A549 (cell line): ENCODE measurements at places on chromosomes 1 and 21.

DNA sequence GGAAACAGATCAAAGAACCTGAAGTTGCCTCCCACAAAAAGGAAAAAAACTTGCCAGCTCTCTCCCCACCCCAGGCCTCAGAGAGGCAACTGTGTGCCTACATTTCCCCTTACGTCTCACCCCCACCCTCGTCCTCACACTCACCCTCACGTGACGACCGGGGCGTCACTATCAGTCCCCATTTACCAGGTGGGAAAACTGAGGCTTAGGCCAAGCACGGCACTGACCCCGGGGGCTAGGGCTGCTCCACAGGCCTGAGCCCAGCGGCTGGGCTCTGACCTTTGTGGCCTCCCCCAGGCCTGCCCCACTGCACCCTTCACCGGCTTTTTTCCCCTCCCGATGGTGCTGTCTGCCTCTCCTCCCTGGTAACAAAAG is 51.5 kb upstream of the RUNX3 start:
- no peak for DNase-seq

DNA sequence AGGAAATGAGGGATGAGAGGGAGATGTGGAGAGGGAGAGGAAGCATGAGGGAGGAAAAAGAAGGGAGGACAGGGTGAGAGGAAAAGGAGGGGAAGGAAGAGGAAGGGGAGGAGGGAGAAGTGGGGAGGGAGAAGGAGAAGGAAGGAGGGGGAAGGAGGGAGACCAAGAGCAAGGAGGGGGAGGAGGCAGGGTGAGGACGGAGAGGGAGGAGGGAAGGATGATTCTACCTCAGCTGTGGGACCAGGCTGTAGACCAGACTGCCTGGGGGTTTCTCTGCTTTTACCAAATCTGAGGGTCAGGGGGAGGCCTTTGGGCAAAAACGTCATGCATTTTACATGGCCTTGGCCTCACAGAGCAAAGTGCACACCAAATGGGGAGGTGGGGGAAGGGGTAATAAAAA is 94.5 kb downstream of the KCND3 start:
- DNase-seq: no peak

DNA sequence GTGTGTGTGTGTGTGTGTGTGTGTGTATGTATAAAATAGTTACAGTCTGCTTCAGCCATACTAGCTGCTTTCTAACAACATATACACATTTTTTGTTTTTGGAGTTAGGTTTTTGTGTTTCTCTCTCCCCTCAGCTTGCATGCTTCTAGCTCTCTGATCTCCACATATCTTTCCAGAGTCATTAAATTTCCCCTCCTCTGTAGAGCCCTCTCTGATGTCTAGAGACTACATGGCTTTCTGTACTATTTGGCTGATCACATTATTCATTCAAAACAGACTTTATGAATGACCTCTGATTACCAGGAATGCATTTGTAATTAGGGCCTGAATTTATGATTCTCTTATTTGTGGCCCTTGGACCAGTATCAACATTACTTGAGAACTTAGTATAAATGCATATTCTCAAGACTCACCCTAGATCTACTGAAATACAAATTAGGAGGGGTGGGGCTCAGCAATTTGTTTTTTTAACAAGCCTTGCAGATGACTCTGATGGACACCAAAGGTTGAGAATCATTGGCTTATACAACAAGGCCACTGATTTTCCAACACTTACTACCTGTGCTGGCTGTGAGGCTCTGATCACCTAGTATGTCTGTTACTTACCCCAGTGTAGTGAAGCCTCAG is 104.5 kb downstream of the PTBP2 start:
- no peak for DNase-seq

GRCh38 chr1:116218922-116219321 is 107.7 kb downstream of the MAB21L3 start:
- no peak for DNase-seq

DNA sequence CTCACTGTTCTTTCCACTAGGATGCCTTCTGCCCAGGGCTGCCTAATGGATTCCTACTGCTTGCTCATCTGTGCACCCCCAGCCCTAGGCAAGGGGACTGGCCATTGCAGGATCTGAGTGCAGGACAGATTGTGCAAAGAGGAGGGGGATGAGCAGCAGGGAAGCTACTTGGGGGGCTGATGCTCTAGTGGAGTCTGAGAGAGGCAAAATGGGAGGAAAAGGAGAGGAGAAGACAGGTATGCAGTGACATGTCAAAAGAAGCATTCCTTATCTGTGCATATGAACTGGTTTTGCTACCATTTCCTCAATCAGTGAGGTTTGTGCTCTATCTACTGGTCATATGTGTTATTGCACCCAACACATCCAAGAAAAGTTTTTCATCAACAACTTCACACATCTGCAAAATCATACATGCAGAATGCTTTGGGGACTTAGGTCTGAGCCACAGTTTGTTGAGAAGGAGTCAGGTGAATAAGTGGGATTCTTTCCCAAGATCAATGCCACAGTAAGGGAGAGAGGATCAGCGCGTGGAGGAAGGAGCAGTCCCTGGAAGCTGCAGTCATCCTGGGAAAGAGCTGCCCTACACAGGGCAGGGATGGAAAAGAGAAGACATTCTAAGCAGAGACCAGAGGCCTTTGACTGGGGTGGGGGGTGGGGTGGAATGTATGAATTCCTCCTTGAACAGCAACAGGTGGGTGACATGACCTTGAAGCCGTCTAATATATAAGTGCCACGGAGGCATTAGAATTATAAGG is 14.4 kb downstream of the SLC5A9 start:
- peak; percentile 33 for DNase-seq

DNA sequence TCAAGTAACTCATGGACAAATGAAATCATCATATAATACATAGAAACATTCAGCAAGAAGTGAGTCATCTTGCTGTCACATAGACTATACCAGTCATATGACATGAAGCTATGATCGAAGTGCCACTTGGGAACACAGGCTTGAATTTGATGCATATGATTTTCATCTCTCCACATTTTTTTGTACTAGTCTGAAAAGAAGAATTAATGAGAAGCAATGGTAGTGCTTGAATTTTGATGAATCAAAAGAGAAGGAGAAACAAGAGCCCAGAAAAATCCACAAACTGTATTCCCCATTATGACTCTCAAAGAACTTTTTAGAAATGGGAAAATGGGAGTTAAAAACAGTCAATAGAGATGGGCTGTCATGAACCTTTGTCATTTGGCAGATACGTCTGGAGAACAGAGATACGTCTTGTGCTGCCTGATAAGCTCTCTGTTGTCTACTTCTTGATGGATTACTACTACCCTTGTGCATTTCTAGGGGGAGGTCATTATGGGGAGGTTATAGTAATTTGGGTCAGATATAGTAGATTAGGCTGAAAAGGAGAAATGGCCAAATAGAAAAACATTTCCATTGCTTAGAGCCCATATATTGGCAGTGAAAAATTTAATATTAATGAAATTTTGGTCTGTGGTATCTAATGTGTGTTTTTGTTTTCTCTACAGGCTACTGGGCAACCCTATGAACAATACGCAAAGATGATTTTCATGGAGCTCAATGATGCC is 8.0 kb upstream of the LEPR start:
- no peak for DNase-seq

DNA sequence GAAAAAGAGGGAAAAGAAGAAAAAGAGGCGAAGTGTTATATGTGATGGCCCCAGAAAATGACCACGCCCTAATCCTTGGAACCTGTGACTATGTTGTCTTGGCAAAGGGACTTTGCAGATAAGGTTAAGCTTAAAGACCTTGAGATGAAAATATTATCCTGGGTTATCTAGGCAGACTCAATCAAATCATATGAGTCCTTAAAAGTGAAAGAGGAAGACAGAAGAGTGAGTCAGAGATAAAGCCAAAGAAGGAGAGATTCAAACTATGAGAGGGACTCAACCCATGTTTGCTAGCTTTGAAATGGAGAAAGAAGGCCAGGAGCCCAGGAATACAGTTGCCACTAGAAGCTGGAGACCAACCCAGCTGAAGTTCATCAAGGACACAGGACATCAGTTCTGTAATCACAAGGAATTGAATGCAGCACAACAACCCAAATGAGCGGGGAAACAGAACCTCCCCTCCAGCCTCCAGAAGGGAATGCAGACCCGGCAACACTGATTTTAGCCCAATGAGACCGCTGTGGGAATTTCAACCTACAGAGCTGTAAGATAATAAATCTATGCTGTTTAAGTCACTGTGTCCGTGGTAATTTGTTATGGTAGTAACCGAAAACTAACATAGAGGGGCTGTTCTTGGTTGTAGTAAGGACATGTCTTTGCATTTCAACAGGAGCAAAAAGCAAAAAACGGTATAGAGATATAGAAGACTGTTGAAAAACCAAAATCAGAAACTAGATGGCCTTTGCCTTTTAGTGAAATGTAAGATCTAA is 4.2 kb upstream of the RGS8 start:
- DNase-seq: no peak

- DNase-seq: no peak
Measured at GRCh38 chr1:19036813-19037605, 80.5 kb upstream of the IFFO2 start.

GRCh38 chr1:157310401-157310800 is 172.2 kb upstream of the ETV3 start:
- DNase-seq: no peak

GRCh38 chr1:42963378-42964043 is 4.8 kb upstream of the SLC2A1 start:
- peak; percentile 46 for DNase-seq

- no peak for DNase-seq
Measured at GRCh38 chr1:213606252-213606820, 381.4 kb upstream of the PROX1 start.

GRCh38 chr21:41016472-41016871 is 151.5 kb upstream of the BACE2 start:
- DNase-seq: no peak

DNA sequence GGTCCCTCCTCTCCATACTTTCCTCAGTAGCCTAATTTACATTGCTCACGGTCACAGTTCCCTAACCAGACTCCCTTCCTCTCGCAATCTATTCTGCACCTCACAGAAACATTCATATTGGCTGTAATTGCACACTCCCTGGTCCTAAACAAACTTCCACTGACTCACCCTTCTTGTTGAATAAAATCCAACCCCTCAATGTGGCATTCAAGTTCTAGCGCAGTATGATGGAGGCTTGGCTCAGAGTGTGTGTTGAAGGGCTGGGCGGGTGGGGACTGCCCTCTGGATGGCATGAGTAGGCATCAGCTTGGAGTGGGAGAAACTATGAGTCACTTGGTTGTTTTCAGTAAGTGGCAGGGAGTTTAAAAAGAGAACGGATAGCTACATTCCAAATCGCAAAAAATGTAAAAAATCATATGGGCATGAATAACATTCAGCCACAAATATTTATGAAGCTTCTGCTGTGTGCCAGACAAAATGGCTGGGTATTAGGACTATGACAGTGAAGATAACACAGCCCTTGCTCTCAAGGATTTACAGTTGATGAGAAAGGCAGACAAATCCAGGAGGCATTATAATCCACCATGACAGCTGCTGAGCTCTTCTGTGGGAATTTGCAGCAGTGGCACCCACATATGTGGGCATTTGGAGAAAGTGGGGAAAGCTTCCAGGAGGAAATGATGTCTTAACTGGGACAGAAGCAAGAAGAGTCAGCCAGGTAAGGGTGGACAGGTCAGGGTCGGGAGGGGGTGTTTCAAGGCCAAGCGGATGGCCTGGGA is 42.2 kb upstream of the LYST start:
- DNase-seq: peak; percentile 82

DNA sequence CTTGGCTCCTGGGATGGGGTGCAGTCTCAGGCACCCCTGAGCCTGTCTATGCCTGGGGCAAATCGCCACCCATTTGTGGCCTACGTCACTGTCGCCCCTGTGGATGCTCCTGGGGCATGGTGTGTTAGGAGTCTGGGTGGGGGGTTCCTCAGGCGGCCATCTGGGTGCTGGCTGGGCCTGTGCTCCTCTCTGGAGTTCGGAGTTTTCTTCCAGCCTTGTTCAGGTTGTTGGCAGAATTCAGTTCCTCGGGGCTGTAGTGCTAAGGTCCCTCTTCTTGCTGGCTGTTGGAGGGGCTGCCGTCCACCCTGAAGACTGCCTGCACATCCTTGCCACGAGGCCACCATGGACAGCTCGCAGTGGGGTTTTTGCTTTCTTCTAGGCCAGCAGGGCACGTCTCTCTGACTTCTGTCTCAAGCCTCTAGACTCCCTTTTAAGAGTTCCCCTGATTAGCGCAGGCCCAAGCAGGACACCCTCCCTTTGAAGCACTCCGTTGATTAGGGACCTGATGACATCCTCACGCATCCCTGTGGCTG is 86.7 kb upstream of the C1orf174 start:
- DNase-seq: no peak

DNA sequence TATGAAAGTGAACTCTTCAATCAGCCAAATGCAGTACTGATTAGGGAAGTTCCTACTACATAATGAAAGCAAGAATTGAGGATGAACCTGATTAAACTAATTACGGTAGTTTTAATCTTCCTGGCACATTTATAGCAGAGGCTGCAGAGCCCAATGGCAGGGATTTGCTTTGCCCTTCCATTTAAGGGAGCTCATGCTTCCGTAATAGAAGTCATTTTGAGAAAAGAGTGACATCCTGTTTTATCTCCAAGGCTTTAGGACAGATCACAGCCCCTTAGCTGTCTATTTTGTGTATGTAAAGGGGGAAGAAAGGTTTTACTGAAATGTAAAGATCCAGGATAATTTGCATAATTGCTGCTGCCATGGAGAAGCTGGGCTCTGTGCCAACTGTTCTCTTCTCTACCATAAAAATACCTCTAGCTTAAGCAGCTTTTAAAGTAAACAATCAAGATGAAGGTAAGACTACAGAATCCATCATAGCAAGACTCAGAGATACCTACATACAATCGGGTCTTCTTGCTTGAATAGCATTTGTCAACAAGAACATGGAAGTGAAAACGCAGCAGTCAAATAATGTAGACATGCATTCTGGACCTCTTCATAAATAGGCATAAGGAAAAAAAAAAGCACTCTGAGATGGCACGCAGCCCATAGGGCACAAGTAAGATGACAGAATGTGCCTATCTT is 62.5 kb downstream of the ASH1L start:
- DNase-seq: no peak

GRCh38 chr1:106266786-106267185 is 789.7 kb upstream of the PRMT6 start:
- DNase-seq: no peak

GRCh38 chr1:184771190-184771691 is 16.6 kb upstream of the EDEM3 start:
- no peak for DNase-seq

DNA sequence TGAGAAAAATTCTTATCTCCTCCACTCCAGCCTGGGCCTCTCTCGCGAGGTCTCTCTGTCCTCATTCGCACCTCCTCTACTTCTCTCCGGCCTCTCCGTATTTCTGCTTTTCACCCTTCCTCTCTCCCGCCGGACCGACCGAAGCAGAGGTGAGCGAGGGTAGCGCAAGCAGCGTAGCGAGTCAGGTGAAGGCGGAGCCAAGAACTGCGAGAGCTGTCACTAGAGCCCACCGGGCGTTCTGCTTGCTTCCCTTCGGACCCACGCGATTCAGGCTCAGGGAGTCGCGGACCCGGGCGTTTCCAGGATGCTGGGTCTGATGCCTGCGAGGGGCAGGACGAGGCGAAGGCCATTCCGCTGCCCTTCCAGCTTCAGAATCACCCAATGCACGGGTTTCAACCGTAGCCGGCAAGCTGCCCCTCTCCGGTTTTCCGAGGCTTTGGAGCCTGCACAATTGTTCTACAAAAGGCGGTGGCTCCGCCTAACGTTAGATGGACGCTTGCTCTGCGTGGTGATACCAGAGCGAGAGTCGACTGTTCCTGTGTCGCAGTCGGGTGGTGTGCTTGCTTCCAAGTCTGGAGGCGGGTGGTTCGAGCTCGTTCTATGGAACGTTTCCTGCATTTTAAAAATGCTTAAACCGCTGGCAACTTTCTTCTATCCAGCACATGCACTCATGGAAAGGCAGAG is 310.2 kb downstream of the FAM72C start:
- no peak for DNase-seq

- DNase-seq: no peak
Measured at GRCh38 chr21:23960769-23961168, 1646.5 kb downstream of the MRPL39 start.

- no peak for DNase-seq
Measured at GRCh38 chr1:118921994-118922393, 66.1 kb downstream of the TBX15 start.
